ENCODE measurements at places on chromosomes 5 and 9.

GRCh38 chr9:104468261-104468660 lies 35.8 kb upstream of the OR13F1 start:
- no peak for DNase-seq

- no peak for DNase-seq
These were observed 38.2 kb downstream of the FOCAD start for GRCh38 chr9:20722221-20722620.

DNA sequence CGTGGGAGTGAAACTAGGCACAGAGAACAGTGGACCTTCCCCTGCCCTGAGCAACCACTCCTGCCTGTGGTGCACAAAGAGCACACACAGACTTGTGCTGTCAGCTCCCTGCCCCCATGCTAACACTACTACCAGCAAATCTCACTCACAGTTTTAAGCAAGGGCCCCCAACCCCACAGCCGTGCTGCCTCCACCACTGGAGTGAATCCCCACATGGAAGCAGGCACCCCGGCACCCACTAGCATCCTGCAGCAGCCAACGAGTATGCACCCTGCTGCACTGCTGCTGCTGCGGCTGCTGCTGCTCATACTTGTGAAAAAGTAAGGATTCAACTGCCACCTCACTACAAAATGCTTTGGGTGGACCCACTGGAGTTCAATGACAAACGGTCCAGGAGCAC lies 435.5 kb downstream of the SLCO4C1 start:
- DNase-seq, result no peak

DNA sequence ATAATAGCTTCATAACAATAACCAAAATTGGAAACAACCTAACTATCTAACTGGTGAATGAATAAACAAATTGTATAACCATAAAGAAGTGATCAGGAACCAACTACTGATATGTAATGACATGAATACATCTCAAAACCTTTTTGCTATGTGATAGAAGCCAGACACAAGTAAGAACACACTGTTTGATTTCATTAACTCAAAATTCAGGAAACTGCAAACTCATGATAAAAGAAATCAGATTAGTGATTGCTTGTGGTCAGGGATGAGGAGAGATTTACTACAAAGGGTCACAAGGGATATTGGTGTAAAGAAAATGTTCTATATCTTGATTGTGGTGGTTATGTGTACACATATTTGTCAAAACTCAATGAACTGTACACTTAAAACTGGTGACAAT lies 22.6 kb upstream of the BRINP1 start:
- no peak for DNase-seq
